NCI-H1417 (cell line): ENCODE measurements at places on chromosomes 1 and 21.

- no peak for DNase-seq
These were observed 75.7 kb upstream of the C1orf87 start for GRCh38 chr1:60149251-60149650.

- DNase-seq: no peak
These were observed 172.8 kb upstream of the CXADR start for GRCh38 chr21:17340081-17340480.

- peak; percentile 37 for DNase-seq
These were observed 3.4 kb downstream of the CAPN9 start for GRCh38 chr1:230750576-230750975.

- no peak for DNase-seq
These were observed 2.4 kb downstream of the PGLYRP4 start for GRCh38 chr1:153346077-153346723.

DNA sequence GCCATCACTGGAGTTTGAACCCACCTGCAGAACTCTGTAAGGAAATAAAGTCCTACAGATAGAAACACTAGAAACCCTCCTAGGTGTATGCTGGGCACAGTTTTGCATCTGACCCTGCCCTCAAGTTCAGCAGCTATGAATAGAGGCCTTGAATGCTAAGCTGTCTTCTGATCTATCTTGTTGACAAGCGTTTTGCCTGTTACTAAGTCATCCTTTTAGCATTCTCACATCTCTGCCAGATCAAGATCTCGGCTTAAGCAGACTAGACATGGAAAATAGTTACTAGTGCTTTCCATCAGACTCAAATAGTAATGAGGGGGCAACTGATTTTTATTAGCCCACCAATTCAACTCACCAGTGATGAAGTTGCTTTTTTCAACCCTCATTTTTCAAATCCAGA, 10.5 kb downstream of the TBX15 start:
- DNase-seq: no peak

DNA sequence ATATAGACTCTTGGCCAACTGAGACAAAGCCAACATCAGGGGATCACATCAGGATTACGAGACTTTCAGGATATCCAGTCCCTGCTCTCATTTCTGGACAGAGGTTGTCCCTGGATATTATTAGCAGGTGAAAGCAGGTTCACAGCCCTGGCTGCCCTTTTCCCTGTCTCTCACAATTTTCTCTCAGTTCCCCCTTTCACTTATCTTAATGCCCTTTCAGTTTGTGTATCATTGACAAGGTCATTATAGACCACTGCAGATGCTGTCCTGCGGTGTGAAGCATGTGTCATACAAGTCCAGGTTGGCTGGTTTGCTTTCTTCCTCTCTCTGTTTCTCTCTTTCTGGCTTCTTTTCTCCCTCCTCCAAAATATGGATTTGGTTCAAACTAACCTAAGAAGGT, 2.1 kb upstream of the KLHDC9 start:
- DNase-seq: no peak

DNA sequence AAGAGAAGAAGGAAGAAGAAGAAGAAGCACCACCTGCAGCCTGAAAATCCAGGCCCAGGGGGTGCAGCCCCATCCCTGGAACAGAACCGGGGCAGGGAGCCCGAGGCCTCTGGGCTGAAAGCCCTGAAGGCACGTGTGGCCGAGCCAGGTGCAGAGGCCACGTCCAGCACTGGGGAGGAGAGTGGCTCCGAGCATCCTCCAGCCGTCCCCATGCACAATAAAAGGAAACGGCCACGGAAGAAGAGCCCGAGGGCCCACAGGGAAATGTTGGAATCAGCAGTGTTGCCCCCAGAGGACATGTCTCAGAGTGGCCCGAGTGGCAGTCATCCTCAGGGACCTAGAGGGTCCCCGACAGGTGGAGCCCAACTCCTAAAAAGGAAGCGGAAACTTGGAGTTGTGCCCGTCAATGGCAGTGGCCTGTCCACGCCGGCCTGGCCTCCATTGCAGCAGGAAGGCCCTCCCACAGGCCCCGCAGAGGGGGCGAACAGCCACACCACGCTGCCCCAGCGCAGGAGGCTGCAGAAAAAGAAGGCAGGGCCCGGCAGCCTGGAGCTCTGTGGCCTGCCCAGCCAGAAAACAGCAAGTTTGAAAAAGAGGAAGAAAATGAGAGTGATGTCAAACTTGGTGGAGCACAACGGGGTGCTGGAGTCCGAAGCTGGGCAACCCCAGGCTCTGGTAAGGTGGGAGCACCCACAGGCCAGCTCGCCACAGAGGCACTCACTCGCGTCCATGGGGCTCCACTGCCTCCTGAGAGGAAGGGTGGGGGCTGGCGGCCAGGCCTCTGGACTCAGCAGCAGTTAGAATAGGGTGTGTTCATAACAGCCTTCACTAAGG, 28.4 kb downstream of the RRP1B start:
- no peak for DNase-seq

DNA sequence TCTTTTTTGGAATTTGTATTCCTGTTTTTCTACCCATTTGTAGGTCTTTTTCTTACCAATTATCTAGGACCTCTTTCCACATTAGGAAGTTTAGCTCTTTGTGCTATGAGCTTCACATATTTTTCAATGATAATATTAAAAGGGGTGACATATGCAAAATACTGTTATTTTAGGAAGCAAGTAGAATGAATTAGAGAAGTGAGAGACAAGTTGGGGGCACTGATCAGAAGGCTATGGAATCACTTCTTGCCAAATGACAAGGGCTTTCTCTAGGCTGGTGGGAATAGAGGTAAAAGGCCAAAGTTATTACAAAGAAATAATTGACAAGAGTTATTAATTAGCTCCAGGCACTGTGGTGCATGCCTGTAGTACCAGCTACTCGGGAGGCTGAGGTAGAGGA, 4.3 kb upstream of the BCAR3 start:
- DNase-seq: no peak

DNA sequence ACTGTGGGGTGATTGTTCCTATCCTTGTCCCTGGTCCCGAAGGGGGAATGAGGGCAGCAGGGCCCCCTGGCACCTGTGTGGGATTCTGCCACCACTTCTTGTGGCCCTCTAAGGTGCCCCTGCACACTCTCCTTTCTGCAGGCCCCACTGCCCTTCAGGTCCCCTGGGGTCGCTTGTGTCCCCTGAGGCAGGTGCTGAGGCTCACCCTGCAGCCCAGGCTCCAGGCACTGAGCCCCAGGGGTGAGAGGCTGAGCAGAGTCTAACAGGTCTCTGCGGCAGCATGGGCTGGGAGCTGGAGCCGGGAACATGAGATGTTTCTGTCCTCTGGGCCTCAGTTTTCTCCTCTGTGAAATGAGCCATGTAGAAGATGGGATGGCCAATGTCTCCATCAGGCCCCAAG, 211.0 kb upstream of the VAMP3 start:
- DNase-seq: no peak

DNA sequence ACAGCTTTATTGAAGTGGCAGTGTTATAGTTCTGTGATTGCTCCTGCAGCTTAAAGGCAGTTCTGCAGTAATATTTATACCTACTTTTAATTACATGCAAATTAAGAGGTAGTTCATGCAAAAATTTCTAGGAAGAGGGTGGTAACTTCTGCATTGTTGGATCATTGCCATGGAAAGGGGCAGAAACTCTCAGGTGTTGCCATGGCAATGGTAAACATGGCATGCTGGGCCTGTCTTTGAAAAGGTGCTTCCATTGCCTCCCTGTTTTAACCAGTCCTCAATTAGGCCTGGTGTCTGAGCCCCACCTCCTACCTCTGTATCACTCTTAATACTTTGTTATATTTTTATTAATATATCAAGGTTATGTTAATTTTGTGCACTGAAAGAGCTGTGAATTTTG, 104.7 kb downstream of the DISC1 start:
- no peak for DNase-seq
